ENCODE measurements at places on chromosomes 4 and X.

DNA sequence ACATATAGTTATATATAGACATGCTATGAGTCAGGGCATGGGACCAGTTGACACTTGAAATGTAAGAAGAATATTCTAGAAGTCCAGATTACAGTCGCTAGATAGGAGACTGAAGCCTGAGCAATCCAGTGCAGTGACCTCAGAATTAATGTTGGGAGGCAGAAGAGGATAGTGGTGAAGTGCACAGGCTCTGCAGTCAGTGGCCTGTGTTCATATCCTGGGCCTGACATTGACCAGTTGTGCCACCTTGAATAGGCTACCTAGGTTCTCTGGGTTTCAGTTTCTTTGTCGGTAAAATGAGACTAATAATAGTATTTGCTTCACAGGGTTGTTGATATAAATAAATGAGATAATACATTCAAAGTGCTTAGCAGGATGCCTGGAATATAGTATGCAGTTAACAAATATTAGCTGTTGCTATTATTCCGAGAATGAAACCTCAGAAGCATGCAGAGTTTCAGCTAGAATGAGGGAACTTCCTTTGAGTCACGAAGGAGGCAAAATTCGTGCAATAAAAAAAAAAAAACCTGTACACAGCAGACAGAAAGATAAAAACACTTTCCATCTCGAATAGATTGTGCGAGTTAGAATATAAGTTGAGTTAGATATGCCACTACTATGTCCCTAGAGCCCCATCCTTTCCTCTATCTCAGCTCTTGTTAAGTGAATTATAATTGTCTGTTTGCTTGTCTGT, 4.0 kb upstream of the SH2D1A start:
- DNase-seq: no peak

DNA sequence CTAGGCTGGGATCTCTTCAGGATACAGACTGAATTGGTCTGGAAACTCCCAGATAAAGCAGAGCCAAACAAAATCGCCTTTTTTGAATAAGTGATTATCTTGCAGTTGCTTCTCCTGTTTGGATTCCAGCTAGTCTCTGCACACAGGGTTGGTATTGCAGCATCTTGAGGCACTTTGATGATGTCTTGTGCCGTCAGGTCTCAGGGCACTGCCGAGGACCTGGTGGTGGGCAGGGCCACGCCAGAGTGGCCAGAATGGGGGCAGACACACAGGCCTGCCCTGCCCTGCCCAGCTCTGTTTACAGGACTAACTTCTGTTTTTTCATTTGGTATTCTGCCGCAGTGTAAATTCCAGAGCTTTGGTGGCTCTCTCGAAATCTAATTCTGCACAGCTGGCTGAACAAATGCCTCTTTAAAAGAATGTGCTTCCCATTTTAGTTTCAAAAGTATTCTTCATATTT, 276.1 kb downstream of the NR3C2 start:
- DNase-seq: peak; percentile 34

GRCh38 chr4:109162759-109163158, 139.7 kb downstream of the COL25A1 start:
- no peak for DNase-seq

GRCh38 chrX:6004529-6004928, 224.1 kb downstream of the NLGN4X start:
- DNase-seq: no peak

GRCh38 chr4:165328101-165328425, 594 bp downstream of the MSMO1 start:
- DNase-seq: peak; percentile 12

DNA sequence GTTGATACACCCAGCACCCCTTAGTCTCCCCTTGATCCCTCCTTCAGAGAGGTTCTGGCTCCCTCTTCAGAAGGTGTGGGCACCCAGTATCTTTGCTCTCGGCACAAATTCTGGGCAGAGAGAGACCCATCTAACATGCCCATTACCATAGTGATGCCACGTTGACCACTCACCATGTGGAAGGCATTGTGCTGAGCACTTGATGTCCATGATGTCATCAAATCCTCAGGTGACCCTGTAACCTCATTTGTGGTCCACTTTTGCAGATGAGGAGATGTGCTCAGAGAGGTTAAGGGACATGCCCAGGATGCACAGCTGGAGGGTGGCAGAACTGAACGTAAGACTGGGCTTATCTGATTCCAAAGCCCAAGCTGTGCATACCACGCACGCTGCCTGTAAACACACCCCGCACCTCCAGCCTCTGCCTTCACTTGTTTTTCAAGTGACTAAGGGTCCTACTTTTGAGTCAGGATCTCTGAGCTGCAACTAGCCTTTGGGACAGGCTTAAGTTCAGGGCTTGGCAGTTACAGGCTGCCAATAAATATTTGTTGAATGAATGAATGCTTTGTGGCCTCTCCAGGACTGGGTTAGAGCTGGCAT, 55.2 kb downstream of the HTRA3 start:
- DNase-seq: no peak

DNA sequence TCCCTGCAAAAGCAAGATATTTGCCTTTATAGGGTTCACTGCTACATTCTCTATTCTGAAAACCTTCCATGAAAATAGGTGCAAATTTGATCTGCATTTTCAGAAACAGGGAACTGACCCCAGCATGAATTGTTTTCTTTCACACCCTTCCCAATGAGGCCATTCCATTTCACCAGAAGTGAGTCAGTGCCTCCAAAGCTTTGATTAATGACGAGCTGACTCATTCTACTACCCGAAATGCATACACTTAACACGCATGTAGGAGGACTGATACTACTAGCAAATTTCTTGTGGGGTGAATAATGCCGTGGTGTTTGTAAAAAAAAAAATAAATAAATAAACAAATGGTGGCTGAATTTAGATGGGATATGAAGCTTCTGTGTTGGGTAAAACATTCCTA, 146.9 kb upstream of the FGF13 start:
- DNase-seq: peak; percentile 58

DNA sequence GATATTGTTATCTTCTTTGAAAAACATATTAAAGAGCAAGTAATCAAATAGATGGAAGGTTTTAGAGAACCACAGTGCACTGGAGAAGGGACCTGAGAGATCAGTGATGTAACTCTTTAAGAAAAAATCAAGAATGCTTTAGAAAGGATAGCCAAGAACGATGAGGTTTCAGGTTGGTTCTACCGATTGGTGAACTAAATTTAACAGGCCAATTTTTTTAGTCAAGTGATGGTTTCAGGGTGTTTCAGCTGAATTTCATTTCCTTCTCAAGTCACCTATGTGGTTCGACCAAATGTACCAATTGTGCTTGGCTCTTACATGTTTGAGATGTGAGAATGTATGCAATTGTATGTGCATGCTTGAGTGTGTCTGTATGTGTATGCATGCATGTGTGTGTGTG, 26.5 kb downstream of the HS3ST1 start:
- DNase-seq: no peak

DNA sequence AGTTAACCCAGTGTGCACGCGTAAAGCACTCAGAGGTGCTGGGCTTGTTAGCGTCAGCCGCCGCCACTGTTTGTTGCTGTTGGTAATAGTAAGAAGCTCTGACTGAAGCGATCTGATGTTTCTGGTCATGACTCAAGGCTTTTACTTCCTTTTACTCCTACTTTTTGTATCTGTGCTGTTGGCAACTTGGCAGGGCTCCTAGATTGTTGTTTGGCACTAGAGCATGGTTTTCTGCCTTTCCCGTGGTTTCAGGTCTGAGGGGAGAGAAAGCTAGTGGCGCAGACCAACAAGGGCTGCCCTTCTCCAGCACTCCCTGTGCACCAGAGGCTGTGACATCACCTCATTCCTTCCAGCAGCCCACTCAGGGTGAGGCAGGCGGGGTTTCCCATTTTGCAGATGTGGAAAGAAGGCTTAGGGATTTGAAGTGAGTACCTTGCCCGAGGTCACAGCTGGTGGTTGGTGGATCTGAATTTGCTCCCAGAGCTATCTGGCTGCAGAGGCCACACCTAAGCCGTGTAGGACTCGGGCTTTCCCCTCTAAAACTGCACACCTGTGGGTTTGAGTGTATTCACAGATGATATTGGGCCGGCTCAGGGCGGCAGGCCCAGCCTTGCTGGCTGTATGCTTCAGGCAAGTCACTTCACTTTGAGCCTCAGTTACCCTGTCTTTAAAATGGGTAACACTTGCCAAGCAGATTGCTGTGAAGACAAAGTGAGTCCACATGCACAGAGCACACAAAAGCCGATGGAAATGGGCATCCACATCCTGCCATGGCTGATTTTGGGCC, 51.2 kb upstream of the TADA2B start:
- peak; percentile 71 for DNase-seq

- peak; percentile 16 for DNase-seq
These were observed 643 bp downstream of the SRP72 start for GRCh38 chr4:56468097-56468422.

DNA sequence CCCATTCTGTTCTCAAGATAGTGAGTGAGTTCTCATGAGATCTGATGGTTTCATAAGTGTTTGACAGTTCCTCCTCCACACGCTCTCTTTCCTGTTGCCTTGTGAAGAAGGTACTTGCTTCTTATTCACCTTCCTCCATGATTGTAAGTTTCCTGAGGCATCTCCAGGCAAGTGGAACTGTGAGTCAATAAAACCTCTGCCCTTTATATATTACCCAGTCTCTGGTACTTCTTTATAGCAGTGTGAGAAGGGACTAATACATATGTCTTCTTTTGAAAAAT, 58.4 kb downstream of the CFAP299 start:
- DNase-seq: no peak

- DNase-seq: no peak
These were observed 157.2 kb downstream of the CFAP299 start for GRCh38 chr4:80492761-80493160.

GRCh38 chrX:42714981-42715700, 62.8 kb downstream of the PPP1R2C start:
- DNase-seq: peak; percentile 8

DNA sequence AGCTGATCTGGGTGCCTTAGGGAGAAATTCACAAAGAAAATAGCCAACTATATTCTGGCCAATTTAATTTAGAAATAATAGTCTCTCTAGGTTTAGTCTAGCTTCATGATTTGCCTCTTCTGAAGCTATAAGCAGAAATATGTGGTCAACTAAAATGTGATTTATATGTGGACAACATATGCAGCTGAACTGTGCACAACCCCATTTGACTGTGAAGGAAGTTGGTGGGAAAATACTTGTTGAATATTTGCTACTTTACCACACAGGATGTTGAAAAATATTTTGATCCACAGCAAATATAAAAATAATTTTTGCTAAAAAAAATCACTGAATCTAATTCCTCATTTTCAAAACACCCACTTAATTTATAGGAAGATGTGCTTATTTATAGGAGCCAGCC, 15.7 kb upstream of the RNF128 start:
- peak; percentile 7 for DNase-seq

DNA sequence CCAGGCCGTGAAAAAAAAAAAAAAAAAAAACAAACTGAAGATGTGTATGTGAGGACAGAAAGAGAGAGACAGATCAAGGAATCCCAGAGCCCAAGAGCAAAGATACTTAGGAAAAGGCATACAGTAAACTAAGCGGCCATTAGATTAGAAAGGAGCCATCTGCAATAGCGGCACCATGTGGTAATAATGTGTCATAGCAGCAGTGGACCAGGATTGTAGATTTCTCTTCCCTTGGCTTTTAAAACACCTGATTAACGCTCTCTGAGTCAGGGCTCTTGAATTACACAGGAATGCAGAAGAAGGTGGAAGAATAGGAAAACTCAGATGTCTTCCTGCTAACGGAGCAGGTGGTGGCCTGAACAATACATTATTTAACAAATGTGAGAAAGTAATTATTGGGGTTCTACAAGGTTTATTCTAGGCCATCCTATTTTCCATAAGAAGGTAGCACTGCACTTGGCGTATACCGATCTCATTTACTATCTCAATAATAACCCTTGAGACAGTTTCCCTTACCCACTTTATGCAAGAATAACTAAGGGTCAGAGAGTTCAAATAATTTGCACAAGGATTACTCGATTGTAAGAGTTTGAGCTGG, 182.7 kb downstream of the KCNIP4 start:
- peak; percentile 33 for DNase-seq

DNA sequence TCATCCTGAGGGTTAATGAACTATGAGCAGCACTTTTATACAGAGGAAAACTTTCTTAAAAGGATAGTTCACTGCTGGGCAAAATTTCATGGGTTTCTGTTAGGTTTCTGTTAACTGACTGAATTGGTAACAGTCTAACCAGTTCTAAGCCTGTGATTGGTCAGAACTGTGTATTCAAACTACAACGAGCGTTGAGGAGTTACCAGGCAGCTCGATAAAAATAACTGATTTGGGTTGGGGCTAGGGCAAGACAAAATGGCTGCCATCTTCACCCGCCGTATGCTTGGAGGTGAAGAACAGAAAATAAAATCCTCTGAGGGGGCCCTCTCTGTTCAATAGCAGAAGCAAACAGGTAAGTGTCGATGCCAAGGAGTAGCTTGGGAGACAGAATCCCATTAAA, 22.0 kb downstream of the FAM133A start:
- no peak for DNase-seq

- peak; percentile 40 for DNase-seq
These were observed 35.2 kb upstream of the LNX1 start for GRCh38 chr4:53626491-53626890.

DNA sequence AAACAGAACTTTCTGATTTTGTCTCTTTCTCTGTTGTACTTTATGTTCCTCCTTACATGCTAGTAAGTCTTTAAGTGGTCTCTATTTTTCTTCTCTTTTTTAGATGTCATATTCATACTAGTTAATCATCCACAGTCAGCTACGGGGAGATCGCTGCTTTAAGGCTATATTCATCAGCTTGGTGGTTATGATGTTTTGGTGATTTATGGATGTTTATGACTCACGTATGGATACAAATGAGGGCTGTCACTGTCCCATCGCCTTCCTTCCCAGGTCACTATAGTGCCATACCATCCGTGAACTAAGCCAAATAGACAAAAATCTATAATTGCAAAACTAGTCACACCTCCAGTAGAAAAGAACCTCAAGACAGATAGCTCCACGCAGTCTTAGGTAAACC, 296.8 kb upstream of the AADAT start:
- DNase-seq: peak; percentile 51

GRCh38 chr4:163484906-163485305, 9.6 kb upstream of the TMA16 start:
- peak; percentile 39 for DNase-seq

DNA sequence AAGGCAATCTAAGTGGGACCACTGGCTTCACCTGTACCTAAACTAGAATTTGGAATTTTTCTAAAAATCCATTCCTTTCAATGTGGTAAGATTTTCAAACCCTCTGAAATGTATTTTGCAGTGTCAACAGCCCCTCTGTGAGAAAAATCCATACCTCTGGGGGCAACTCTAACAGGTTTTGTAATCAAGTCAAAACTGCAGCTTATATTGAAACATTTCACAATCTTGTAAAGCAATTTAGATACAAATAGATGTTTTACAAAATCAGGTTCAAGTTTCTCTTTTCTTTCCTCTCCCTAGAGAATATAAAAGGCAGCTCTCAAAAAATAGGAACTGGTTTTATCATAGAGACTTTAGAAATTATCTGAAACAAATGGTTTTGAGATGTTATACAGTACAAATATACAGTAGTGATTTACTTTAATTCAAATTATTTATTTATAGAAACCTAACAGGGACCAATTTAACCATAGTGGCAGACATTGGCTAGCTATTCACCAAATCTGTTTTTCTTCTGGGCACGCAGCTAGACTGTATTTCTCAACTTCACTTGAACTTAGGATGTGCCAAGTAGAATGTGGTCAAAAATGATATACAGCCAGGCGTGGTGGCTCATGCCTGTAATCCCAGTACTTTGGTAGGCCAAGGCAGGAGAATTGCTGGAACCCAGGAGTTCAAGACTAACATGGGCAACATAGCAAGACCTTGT, 36.3 kb upstream of the SPINK2 start:
- no peak for DNase-seq
